RWPE2 (cell line): ENCODE measurements at places on chromosomes 7 and 10.

- no peak for DNase-seq
Observed at GRCh38 chr7:82430500-82431465, 12.8 kb downstream of the CACNA2D1 start.

DNA sequence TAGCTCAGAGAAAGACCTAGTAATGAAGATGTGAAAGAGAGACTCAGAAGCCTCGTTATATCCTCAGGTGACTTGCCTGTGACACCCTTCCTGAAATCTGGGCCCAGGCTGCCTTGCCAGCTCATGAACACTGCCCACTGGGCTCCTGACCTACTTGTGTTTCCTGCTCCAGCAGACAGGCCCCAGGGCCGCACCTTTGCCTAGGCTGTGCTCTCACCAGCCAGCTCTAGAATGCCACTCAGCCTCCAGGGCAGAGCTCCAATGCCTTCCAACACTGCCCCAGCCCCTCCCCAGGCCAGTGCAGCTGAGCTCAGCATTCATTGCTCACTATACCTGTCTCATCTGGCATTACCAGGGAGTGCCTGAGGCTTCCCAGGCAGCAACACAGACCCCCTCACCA lies 94.3 kb downstream of the DLG5 start:
- no peak for DNase-seq

GRCh38 chr10:74867351-74867750 lies 41.0 kb downstream of the KAT6B start:
- no peak for DNase-seq

- no peak for DNase-seq
Observed at GRCh38 chr10:73469579-73469978, 26.2 kb downstream of the PPP3CB start.

DNA sequence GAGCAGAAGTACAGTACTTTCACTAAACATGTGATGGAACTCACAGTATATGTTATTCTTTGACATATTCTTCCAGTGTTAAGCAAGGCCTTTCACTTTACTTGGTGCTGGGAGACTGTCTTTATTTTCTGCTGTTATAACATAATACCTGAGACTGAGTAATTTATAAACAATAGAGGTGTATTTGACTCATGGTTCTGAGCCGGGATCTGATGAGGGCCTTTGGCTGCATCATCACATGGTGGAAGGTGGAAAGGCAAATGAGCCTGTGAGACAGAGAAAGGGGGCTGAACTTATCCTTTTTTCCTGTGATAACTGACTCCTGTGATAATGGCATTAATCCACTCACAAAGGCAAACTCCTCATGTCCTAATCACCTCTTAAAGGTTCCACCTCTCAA lies 1.4 kb downstream of the SUPV3L1 start:
- DNase-seq: no peak

- DNase-seq: peak; percentile 82
Observed at GRCh38 chr10:46557319-46558121, 1.1 kb upstream of the GPRIN2 start.

- no peak for DNase-seq
Observed at GRCh38 chr7:1288996-1289551, 56.4 kb downstream of the UNCX start.

- no peak for DNase-seq
Observed at GRCh38 chr10:77810446-77811335, 115.9 kb downstream of the DLG5 start.

DNA sequence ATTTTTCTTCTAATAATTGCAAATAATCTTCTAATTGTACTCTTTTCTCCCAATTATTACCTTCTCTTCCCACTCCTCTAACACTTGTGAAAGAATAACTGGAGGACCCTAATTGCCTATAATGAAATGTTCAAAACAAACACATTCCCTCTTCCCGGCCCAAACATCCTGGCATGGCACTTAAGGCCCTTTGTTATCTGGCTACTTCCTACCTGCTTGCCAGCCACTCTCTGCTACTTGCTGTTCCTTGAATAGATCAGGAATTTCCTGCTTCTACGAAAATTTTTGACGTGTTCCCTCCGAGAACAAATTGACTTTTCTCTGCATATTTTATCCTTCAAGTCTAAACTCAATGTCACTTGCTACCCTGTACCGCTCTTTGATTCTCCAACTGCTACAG lies 56.1 kb upstream of the NOBOX start:
- DNase-seq: no peak

DNA sequence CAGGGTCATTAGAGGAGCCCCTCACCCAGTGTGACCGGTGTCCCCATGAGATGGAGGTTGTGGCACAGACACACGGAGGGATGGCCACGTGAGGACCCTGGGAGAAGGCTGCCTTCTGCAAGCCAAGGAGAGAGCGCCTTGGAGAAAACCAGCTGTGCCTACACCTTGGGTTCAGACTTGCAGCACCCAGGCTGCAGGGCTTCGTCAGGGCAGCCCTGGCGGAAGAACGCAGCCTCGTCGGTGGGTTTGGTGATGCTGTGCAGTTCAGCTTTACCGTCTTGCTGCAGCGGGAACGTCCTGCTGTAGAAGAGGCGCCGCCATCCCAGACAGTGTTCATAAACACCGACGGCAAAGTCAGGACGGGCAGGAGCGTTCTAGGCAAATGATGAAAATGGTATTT lies 89.3 kb downstream of the MGMT start:
- DNase-seq: no peak

DNA sequence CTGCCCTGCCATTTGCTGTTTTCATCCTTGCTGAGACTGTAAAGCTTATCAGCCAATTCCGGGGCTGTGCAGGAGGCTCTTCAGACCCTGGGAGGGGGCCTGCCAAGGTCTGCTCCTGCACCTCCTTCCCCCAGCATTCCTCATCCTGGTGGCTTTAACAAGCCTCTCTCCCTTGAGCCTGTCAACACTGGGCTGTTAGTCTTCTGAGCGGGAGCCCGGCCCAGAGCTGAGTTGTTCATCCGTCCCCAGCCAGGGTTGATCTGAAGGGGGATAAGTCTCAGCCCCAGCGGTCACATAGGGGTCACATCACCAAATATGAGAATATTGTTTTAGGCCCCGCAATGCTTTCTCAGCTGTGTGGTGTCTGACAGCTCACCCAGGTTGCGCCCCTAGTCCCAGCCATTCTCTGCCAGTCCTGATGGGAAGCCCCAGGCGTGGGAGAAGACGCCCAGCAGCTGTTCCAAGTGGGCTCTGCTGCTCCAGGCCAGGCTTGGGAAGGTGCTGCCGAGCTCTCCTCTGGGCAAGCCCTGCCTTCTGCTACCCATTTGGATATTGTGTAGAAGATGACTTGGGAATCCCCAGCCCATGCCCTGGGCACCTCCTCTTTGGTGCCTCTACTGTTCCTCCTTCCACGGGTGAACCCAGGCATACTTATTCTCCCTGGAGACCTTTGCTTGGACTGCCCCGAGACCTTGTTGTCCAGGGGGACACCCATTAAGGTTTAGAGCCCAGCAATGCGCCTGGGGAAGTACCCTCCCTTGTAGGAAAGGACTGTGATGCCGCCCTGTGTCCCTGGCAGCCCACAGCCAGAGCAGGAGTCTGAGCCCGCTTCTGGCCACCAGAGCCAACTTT lies 23.5 kb upstream of the TRIM8 start:
- no peak for DNase-seq

GRCh38 chr7:148698007-148698396 lies 701 bp upstream of the CUL1 start:
- DNase-seq: no peak

- DNase-seq: no peak
Observed at GRCh38 chr10:35433851-35434426, 97.6 kb downstream of the CCNY start.

GRCh38 chr7:445020-445419 lies 74.6 kb downstream of the PDGFA start:
- no peak for DNase-seq

DNA sequence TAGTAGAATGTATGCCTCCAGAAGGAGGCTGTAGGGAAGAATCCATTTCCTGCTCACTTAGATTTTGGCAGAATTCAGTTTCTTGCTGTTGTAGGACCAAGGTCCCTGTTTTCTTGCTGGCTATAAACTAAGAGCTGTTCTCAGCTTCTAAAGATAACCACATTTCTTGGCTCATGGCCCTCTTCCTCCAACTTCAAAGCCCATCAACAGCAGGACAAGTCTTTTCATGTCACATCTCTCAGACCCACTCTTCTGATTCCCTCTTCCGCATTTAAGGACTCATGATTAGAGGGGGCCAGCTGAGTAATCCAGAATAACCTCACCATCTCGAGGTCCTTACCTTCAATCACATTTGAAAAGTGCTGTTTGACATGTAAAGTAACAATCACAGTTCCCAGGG lies 8.2 kb upstream of the LSM8 start:
- no peak for DNase-seq
